ENCODE measurements at places on chromosomes 2 and 18.

- no peak for DNase-seq
Observed at GRCh38 chr2:217177720-217178119, 317.9 kb upstream of the TNP1 start.

DNA sequence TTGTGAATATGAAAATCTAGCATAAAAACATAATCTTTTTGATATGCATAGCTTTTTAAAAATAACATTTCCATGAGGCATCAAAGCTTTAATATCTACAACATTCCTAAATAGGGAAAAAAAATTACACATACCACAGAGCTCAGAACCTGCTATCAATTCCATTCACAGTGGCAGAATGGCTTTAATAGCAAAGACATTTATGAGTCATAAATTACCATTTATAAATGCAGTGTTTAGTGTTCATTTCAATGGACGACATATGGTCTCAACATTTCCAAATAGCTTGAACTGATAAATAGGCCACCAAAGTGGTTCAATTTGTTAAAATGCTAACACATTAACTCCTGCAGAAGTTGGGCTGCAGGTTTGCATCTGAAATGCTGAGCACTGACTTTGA is 600.6 kb upstream of the SETBP1 start:
- no peak for DNase-seq

- no peak for DNase-seq
Observed at GRCh38 chr2:11408959-11409571, 56.9 kb downstream of the E2F6 start.

DNA sequence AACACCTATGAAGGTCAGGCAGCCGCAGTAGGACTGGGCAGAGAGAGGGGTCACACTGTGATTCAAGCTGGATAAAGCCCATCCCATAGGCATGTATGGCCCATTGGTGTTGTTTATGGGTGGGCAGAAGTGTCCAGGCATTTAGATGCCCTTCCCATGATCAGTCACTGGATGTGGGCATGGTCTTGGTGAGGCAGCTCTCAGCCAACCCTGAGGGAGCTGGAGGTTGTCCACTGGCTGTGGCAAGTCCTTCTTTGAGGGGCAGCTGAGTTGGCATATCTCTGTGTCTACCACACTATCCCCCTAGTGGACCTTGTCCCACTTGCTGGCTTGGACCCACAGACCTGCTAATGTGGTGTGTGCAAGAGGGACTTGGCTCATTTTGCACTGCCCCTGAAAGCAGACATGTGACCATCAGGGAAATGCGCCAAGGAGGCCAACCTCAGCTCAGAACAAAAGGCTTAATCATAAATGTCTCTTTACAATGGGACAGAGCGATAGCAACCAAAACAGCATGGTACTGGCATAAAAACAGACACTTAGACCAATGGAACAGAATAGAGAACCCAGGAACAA is 82.0 kb downstream of the TMEM17 start:
- no peak for DNase-seq

GRCh38 chr18:58350526-58350925 is 278.4 kb downstream of the ALPK2 start:
- DNase-seq: no peak

- DNase-seq: no peak
Observed at GRCh38 chr2:23350041-23350791, 34.8 kb upstream of the KLHL29 start.

DNA sequence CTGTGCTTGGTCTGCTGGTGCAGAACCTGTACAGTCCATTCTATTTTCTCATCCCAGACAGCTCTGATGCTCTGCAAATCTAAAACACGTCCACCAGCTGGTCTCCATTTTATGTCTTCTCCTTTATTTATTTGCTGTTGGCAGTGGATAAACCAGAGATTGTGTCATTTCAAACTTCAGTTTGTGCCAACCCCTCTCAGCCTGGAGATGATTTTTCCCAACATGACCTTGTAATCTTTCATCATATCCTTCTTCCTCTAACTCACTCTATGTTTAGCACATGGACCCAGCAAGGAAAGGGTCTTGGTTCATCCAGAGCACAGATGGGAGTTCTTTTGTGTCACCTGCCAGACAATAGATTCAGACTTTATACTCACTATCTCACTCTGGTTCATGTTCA is 273.2 kb downstream of the MTX2 start:
- DNase-seq: no peak

- DNase-seq: peak; percentile 9
Observed at GRCh38 chr2:42086500-42086953, 38.7 kb downstream of the PKDCC start.

GRCh38 chr2:118224895-118225311 is 136.6 kb downstream of the INSIG2 start:
- no peak for DNase-seq

GRCh38 chr2:227862227-227862740 is 9.1 kb upstream of the DAW1 start:
- DNase-seq: peak; percentile 26

GRCh38 chr2:221322741-221323140 is 249.4 kb downstream of the EPHA4 start:
- no peak for DNase-seq

- DNase-seq: no peak
Observed at GRCh38 chr2:224734949-224735348, 18.8 kb upstream of the CCDC195 start.

DNA sequence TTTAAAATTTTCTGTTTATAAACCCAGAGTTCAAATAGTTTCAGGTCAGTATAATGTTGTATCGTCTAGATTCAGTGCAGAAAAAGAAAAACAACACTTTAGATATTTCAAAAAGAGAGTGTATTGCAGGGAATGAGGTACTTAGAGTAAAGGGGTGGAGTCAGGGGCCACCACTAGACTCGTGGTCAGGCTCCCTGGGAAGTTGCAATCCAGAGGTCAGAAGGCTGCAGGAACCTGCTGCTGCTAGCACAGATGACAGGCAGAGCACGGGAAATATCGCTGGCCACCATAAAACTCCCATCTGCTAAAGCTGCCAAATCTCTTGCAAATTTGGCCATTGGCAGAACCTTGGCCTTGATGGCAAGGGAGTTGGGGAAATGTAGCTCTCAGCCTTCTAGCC is 64.6 kb downstream of the THNSL2 start:
- no peak for DNase-seq

GRCh38 chr2:215137741-215138340 is 585 bp downstream of the ABCA12 start:
- no peak for DNase-seq

GRCh38 chr2:144946263-144946662 is 426.3 kb upstream of the ZEB2 start:
- DNase-seq: no peak

- no peak for DNase-seq
Observed at GRCh38 chr18:38872342-38872741, 1306.7 kb upstream of the CELF4 start.

DNA sequence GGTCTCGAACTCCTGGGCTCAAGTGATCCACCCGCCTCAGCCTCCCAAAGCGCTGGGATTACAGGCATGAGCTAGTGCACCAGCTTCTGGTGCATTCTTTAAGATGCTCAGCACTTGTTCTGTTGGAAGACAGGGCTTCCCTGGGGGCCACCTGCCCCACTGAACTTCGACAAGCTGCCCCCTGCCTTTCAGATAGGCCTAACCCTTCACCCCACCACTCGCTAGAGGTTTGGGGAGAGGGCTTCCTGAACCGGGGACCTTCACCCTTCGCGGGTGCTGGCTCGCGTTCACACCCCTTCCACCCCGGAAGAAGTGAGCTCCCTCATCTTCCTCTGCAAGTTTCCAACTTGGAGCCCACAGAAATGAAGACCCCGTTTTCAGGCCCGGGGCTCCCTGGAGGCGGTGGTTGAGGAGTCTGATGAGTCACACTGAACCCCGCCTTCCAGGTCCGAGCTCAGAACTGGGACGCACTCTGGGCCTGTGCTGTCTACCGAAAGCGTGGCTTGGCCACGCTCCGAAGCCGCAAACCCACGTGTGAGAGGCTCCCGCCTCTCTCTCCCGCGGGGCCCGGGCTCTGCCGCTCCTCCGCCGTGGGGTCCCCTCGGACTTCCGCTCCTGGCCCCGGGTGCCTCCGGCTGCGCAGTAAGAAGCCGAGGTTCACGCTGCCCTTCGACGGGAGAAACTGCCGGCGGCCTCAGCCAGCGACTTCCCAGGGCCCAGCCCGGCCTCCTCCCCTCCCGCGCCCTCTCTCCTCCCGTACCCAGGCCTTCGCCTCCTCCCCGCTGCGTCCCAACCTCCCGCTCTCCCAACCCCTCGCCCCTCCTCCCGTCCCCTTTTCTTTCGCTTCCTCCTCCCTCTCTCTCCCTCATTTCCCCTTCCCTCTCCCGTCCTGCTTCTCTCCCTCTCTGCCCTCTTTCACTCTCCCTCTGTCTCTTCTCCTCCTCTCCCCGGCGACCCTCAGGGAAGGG is 47.5 kb upstream of the SP3 start:
- DNase-seq: peak; percentile 29

DNA sequence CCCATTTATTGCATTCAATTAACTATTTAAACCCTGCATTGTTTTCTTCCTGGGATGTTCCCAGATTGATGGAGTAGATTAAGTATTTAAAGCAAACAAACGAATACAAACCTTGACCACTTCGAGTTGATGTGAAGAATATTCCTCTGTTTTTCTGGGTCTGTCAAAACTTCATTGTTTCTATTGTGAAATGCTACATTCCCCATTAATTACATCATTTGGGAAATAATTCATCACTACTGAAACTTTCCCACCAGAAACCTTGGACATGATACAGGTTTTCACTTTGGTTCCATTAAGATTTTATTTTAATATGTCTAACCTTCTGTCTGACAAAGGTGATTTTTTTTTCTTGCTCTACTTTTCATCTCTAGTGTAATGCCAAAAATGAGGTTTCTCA is 365.1 kb upstream of the ETAA1 start:
- no peak for DNase-seq

GRCh38 chr2:227415538-227416424 is 28.0 kb upstream of the SCYGR1 start:
- no peak for DNase-seq

- no peak for DNase-seq
Observed at GRCh38 chr18:23540867-23541266, 37.6 kb downstream of the RMC1 start.

GRCh38 chr2:150480241-150480640 is 7.2 kb downstream of the RND3 start:
- no peak for DNase-seq

DNA sequence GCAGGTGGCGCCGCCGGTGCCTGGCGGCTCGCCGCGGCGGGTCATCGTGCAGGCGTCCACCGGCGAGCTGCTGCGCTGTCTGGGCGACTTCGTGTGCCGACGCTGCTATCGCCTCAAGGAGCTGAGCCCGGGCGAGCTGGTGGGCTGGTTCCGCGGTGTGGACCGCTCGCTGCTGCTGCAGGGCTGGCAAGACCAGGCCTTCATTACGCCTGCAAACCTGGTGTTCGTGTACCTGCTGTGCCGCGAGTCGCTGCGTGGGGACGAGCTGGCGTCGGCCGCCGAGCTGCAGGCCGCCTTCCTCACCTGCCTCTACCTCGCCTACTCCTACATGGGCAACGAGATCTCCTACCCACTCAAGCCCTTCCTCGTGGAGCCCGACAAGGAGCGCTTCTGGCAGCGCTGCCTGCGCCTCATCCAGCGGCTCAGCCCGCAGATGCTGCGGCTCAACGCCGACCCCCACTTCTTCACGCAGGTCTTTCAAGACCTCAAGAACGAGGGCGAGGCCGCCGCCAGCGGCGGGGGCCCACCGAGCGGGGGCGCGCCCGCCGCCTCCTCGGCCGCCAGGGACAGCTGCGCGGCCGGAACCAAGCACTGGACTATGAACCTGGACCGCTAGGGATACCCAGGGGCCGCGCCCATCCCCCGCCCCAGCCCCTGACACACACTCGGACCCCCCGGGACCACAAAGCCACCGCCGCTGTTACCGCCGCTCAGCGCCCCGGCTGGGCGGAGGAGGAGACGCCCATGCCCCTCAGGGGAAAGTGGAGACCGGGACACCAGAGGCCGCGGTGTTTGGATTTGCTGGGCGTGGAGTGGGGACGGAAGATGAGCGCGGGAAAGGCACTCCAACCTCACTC is 1.1 kb downstream of the CDK5R2 start:
- DNase-seq: no peak

DNA sequence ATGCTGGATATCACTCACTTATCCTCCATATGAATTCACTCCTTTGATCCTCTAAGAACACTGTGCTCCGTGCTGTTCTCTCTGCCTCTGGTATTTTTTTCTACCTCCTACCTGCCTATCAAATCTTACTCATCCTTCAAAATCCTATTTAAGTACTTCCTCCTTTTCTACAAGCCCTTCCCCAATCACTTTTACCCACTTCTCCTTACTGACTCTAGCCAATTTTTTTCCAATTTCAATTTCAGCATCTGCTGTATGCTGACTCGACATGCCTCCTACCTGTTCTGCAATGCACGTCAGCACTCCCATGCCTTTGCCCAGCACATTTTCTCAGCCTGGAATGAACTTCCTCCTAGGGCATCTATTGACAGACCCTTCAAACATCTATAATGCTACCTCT is 37.3 kb upstream of the LNPK start:
- DNase-seq: no peak

GRCh38 chr2:146801886-146802285 is 1042.9 kb upstream of the ACVR2A start:
- no peak for DNase-seq

GRCh38 chr2:127479866-127480743 is 46.2 kb downstream of the IWS1 start:
- no peak for DNase-seq

GRCh38 chr2:133173224-133173623 is 395.0 kb downstream of the NCKAP5 start:
- DNase-seq: no peak

- no peak for DNase-seq
Observed at GRCh38 chr2:230927711-230928341, 2.8 kb upstream of the GPR55 start.

DNA sequence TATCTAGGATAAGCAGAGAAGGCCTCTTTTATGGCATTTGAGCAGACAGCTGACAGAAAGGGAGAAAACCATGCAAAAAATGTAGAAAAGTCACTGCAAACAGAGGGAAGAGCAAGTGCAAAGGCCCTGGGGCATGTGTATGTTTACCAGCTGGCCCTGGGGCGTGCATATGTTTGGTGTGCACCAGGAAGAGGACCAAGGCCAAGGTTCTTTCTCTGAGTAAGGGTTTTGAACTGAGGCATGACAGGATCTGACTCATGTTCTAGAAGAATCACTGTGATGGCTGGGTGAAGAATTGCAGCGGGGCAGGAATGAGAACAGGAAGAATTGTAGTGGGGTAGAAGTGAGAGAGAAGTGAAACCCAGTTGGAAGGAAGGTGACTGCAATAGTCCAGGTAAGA is 69.6 kb downstream of the STEAP3 start:
- no peak for DNase-seq

- no peak for DNase-seq
Observed at GRCh38 chr2:239910404-239910803, 114.7 kb downstream of the NDUFA10 start.

- DNase-seq: no peak
Observed at GRCh38 chr2:71073475-71073874, 5.0 kb downstream of the NAGK start.

DNA sequence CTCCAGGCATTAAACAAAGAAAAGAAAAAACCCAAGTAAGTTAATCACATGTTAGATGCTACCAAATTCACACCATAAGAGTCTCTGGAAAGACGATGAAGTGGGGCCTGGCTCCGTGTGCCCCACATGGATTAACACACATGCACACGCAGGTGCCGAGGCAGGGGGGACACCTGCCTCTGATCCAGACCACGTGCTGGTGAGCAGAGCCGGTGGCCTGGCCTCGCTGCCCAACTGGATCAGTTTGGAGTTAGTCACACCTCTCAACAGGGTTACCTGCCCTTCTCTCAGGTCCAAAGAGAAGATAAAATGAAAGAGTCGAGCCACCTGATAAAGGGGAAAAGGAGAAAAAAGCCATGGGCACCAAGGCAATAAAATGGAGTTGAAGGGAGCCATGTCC is 40.5 kb downstream of the MRPL35 start:
- no peak for DNase-seq
